ENCODE measurements at places on chromosomes 2 and 18. TPM values are rescaled to one million over a fixed set of nuclear protein-coding genes. Genes with fewer than 3 reads are reported as not detected.

GRCh38 chr2:239726631-239727181 lies 298.4 kb downstream of the NDUFA10 start:
- no peak for DNase-seq

GRCh38 chr2:197599285-197599965 lies 76.0 kb downstream of the RFTN2 start:
- DNase-seq: no peak

DNA sequence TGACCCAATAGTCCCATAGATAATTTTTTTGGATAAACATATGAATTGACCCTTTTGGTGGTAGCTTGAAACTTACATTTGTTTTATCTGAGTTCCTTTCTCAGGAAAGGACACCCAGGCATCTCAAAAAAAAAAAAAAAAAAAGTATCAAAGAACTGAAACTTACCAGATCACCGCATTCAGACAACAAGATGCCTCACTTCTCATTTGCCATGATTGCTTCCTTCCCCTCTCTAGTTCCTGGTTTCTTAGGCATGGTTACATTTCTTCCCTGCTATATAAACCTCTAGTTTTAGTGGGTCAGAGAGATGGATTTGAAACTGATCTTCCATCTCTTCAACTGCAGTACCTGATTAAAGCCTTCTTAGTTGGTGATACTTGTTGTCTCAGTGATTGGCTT lies 240.1 kb downstream of the ACKR3 start:
- no peak for DNase-seq

GRCh38 chr18:47975105-47975504 lies 44.6 kb upstream of the SMAD2 start:
- DNase-seq: no peak

- DNase-seq: no peak
Observed at GRCh38 chr2:95301876-95302641, 4.9 kb downstream of the KCNIP3 start.

- no peak for DNase-seq
Observed at GRCh38 chr2:222353993-222354392, 55.2 kb upstream of the PAX3 start.

GRCh38 chr2:173296235-173296634 lies 58.4 kb upstream of the CDCA7 start:
- DNase-seq: no peak

DNA sequence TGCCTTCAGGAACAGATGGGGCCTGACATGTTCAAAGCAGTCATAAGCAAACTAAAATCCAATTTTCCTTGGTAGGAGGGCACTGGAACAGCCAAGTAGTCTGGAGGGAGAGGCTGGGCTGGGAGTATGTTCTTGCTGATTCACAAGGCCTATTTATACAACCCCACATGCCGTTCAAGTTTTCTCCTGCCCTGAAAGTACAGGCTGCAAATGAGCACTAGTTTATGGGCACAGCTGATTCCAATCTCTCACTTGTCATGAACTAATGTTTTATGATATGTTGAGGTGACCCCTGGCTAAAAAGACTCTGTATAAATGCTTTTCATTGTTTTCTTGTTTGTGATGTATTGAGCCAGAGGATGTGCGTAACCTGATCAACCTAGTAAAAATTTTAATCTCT lies 183.4 kb upstream of the SRD5A2 start:
- no peak for DNase-seq

- no peak for DNase-seq
Observed at GRCh38 chr2:198857246-198857645, 600.5 kb downstream of the SATB2 start.

DNA sequence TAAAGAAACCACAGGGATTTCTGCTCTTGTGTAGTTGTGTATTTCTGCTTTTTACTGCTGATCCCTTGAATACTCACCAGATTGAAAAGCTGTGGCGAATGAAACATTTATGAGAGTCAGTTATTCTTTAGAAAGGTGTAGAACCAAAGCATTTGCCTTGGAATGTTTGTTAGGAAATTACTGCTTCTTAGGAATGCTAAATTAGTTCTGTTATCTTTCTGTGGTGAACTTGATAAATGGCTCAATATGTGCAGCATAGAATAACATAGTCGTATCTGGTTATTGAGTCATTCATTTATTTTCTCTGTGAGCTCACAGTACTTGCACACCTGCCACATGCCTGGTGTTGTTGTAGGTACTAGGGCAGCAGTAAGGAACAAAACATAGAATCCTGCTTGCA lies 57.0 kb upstream of the FAM237A start:
- no peak for DNase-seq

GRCh38 chr18:42182728-42183700 lies 228.0 kb downstream of the PIK3C3 start:
- DNase-seq: no peak

GRCh38 chr2:143629340-143629739 lies 500.1 kb downstream of the ARHGAP15 start:
- DNase-seq: no peak

DNA sequence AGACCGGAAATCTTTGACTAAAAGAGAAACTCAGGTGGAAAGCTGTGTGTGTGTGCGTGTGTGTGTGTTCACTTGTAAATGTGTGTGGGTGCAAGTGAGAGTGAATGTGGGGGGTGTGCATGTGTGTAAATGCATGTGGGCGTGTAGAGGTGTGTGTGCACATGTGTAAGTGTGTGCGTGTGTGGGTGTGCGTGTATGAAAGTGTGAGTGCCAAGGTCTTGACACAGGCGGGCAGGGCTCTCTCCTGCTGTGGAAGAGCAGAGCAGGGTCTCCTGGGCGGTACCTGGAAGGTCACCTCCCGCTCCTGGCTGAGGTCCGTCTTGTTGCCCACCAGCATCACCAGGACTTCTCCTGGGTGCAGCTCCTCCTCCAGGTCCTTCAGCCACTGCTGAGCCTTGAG lies 10.6 kb downstream of the PRLH start:
- DNase-seq: no peak

GRCh38 chr2:173104156-173104555 lies 28.5 kb downstream of the MAP3K20 start:
- DNase-seq: no peak

- no peak for DNase-seq
Observed at GRCh38 chr2:183614799-183615435, 490.7 kb downstream of the NUP35 start.

SULT1C2 gene
- not detected for total RNA-seq

All from glomerular endothelial cell (primary cell).